Left lung (tissue), 14 donors: ENCODE measurements at places on chromosomes 5 and 9.

DNA sequence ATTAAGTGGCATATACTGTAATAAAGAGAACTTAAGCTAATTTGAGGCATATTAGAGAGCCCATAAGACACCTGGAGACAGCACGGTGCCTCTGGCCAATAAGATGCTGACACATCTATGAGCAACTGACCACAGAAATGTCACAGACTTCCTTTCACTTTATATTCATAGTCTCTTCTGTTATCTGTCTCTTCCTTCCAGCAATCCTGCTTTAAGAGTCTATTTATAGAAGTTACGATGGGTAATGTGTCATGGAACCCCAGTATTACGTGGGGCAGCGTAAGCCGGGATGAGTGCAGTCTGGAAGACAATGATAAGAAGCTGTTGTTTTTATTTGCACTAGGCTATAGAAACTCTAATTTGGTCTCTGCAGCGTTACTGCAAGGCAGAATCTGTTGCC lies 136.8 kb downstream of the CFAP90 start:
- DNase-seq = no peak

- no peak for DNase-seq
These were observed 180.9 kb downstream of the ESM1 start for GRCh38 chr5:54804521-54804920.

GRCh38 chr5:177462021-177462670 lies 11.3 kb downstream of the DBN1 start:
- no peak for DNase-seq

DNA sequence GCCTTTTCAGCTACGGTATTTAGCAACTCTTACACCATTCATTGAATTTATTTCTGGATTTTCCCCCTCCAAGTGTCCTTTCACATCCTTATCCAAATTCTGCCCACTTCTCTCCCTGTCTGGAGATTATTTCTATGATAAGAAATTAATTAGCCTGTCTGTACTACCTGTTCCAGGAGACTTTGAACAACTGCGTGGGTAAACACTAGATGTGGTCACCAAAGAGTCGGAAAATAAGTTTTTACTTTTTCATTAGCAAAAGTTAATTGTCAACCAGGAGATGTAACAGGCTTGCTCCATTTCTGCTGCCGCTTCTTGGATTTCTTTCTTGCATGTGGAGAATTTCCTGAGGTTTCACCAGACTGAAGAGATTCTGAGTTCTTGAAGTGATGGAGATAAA lies 14.0 kb downstream of the SLC1A1 start:
- no peak for DNase-seq

GRCh38 chr9:98432960-98433359 lies 177.5 kb upstream of the TBC1D2 start:
- DNase-seq = no peak

- no peak for DNase-seq
These were observed 2.9 kb downstream of the SNX18 start for GRCh38 chr5:54520438-54520846.

- peak; percentile 24 for DNase-seq
These were observed 805.0 kb upstream of the PTPRD start for GRCh38 chr9:11417782-11418181.

DNA sequence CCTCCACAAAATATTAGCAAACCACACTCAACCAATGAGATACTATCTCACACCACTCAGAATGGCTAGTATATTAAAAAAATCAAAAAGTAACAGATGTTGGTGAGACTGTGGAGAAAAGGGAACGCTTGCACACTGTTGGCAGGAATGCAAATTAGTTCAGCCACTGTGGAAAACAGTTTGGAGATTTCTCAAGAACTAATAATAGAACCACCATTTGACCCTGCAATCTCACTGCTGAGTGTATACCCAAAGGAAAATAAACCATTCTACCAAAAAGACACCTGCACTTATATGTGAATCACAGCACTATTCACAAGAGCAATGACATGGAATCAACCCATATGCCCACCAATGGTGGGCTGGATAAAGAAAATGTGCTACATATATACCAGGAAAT lies 393.5 kb downstream of the PDE4D start:
- no peak for DNase-seq

DNA sequence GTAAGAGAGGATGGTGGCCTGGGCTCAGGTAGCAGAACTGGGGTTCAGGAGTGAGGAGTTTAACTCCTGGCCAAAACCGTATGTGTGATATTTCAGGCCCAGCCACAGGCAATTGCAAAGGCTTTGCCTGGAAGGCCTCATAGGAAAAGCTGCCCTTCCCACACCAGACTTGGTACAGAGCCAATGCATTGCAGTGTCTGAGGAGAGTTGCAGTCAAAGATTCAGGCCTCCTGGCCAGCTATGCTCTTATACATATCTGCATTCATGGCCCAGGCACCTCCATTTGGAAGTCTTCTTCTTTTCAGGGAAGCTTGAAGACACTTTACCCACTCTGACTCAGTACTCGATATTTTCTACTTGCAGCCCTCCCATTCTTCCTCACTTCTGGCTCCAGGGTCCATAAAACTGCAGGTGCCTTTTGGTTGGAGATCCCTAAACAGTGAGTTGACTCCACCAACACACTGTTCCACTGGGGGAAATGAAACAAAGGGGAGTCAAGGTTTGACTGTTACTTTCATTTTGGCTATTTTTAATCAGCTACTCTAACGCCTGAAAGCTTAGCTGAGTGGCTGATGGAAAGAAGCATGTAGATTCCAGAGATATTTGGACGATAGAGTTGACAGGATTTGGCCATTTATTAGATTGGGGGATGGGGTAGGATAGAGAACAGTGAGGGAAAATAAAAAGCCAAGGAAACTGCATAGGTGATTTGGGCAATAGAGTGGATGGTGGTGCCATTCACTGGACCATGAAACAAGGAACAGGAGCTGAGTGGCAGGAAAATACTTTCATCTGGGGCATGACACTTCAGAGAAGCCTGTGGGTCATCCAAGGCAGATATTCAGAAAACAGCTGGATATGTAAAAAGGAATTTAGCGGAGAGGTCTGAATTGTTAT lies 30.6 kb upstream of the IL33 start:
- DNase-seq = peak; percentile 35

GRCh38 chr9:87054999-87055686 lies 107.8 kb upstream of the GAS1 start:
- no peak for DNase-seq

GRCh38 chr5:100598446-100598845 lies 63.3 kb downstream of the FAM174A start:
- no peak for DNase-seq

- DNase-seq = no peak
These were observed 206.4 kb downstream of the PDZD2 start for GRCh38 chr5:31845361-31845760.

GRCh38 chr5:141778206-141778605 lies 96.2 kb upstream of the ARAP3 start:
- DNase-seq = no peak

DNA sequence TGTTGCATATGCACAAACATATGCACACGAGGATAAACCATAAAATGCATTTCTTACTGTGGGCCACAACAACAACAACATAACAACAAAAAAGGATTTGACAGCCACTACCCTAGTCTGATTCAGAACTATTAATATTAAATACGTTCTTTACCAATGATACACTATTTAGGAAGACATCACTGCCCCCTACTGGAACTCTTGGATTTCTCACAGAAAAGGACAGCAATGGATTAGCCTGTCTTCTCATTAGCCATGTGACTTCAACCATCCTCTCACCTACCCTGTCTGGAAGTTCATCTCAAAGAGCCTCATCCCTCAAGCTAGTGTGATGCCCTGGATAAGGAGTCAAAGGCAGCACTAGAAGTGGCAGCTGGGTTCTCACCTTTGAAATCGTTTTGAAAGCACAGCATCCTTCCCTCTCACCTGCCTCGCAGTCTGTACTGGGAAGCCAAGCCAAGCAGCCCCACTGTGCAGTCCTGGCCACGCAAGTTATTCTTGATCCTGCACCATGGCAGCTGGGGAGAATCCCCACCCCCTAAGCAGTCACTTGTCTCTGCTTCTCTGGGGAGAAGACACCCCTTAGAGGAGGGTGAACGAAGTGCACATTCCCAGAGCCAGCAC lies 64.6 kb downstream of the SH3TC2 start:
- no peak for DNase-seq

DNA sequence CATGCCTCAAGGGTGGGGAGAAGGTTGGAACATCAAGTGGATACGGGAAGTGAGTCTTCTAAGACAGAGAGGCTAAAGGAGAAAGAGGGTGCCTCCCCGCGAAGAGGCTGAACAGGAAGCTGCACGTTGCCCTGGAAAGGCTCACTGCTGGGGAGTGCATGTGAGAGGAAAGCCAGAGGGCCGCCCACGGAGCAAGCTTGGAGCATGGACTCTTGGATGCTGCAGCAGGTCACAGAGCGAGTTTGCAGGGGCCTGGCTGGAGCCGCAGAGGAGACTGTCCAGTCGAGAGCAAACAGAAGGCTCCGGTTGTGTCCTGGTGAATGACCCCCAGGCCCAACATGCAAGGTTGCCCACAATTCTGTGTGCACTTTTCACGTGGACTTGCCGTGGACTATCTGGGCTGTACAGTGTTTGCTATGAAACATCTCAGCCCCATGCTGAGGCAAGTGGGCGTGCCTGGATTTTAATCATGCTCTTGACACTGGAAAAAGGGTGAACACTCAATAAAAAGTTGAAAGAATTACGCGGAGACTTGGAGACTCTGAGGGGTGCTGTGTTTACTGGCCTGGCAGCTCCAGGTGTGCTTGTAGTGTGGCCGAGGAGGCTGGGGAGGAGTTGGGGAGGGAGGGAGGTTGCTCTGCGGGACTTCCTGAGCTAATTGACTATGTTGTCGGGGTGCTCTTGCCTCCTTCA lies 54.5 kb upstream of the GARNL3 start:
- no peak for DNase-seq

DNA sequence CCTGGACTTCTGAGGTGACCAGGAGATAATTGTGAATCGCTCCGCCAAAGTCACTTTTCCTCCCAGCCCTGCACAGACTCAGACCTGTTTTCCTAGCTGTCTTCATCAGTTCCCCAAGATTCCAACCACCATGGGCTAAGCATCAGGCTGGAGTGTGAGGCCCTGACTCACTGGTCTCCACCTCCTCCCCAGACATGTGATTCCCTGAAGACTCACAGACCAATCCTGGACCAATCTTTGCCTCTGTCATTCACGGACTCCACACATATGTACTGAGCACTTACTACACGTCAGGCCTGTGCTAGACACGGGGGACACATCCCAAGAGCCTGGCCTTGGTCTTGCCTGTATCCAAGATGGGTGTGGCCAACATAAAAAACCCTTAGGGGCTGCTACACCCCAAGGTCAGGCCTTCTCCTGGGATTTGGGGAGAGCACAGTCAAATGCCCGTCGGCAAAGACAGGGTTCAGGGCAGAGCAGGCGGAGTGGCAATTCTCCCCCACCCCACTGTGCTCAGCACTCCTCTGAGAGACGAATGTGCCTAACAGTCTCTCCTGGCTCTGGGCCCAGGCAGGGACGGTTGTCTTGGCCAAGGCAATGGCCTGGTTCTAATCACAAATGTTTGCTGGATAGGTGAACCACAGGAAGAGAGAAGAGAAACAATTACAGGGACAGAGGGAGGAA lies 11.9 kb downstream of the EEIG1 start:
- DNase-seq = no peak

DNA sequence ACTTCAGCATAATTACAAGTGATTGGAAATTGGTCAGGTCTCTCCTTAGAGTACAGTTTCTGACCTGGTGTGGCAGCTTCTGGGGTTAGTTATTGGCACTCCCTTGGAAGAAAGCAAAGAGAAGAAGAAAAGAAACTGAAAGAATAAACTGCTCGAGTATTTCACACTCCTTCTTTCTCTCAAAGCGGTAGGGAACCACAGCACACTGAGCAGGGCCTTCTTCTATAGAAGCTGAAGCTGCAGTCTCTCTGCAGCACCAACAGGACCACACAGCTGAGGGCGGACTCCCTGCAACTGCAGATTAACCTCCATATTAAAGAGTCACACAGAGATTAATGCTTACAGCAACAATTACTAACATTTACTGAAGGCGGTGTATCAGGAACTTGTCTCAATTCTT lies 152.0 kb downstream of the TRPM6 start:
- no peak for DNase-seq
